Astrocyte (in vitro differentiated cells and primary cell): ENCODE measurements at places on chromosomes 2 and 18. TPM values are rescaled to one million over a fixed set of nuclear protein-coding genes. Genes with fewer than 3 reads are reported as not detected.

- DNase-seq, result no peak
Observed at GRCh38 chr2:50295596-50295995, 736.3 kb downstream of the NRXN1 start.

APCDD1 gene
- 4.4 and 5.4 TPM in 2 replicates for total RNA-seq

GRCh38 chr2:166539340-166540162, 45.5 kb upstream of the SCN7A start:
- DNase-seq, result peak; percentile 42

GRCh38 chr2:2656115-2657011, 325.3 kb upstream of the MYT1L start:
- DNase-seq, result no peak

GRCh38 chr2:33475224-33476130, 972 bp upstream of the RASGRP3 start:
- DNase-seq, result peak; percentile 76

GRCh38 chr18:11412811-11413210, 196.6 kb upstream of the SLC35G4 start:
- no peak for DNase-seq

GRCh38 chr2:60596411-60596810, 43.0 kb upstream of the BCL11A start:
- DNase-seq, result no peak

DNA sequence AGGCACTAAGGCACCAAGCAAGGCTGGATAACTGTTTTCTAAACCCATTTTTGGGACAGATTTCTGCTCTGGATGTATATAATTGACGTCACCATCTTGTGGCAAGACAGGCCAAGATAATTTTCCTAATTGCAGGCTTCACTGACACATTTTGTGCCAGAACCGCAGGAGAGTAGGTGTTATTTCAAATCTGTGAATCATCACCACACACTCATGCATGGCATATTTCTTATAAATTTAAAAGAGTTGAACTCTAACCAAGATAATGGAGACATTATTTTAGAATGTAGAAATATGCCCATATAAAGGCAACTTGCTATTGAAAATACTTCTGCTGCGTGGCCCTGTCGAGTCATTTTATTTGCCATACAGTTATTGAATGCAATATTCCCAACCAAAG, 68.3 kb upstream of the ACYP2 start:
- peak; percentile 88 for DNase-seq

DNA sequence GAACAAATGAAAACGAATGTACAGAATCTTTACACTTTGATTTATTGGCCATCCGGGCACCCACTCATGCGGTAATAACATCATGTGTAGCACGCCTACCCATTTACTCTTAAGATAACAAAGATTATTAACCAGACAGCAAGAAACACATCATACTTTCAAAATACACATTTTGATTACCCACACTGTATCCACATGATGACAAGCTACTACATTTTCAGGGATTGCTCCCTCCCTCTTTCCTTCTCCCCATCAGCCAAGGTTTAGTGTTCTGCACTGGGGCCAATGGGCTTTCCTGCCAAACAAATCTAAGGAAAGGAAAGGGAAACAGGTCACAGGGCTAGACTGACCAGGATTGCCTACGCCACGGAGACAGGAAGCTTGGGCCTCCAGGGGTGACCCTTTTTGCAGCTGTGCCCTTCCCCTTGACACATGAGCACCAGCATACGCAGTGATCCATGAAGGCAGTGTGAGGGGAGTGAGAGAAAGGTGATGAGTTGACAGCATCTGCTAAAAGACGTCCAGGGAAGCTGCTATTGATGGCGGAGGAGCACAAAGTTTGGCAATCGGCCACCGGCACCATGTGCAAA, 76.5 kb downstream of the ZNF521 start:
- no peak for DNase-seq

GRCh38 chr2:40213619-40214018, 238.3 kb downstream of the SLC8A1 start:
- peak; percentile 12 for DNase-seq

GRCh38 chr2:232058931-232059330, 97.4 kb downstream of the DIS3L2 start:
- DNase-seq, result no peak

DNA sequence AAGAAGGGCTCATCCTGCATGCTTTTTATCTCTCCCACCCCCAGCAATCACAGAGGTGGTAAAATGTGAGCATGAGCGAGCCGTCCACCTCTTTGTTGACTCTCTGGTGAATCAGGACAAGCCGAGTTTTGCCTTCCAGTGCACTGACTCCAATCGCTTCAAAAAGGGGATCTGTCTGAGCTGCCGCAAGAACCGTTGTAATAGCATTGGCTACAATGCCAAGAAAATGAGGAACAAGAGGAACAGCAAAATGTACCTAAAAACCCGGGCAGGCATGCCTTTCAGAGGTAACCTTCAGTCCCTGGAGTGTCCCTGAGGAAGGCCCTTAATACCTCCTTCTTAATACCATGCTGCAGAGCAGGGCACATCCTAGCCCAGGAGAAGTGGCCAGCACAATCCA, 19.5 kb downstream of the LIPG start:
- DNase-seq, result no peak

- peak; percentile 29 for DNase-seq
Observed at GRCh38 chr2:8609357-8609811, 72.5 kb upstream of the ID2 start.

DNA sequence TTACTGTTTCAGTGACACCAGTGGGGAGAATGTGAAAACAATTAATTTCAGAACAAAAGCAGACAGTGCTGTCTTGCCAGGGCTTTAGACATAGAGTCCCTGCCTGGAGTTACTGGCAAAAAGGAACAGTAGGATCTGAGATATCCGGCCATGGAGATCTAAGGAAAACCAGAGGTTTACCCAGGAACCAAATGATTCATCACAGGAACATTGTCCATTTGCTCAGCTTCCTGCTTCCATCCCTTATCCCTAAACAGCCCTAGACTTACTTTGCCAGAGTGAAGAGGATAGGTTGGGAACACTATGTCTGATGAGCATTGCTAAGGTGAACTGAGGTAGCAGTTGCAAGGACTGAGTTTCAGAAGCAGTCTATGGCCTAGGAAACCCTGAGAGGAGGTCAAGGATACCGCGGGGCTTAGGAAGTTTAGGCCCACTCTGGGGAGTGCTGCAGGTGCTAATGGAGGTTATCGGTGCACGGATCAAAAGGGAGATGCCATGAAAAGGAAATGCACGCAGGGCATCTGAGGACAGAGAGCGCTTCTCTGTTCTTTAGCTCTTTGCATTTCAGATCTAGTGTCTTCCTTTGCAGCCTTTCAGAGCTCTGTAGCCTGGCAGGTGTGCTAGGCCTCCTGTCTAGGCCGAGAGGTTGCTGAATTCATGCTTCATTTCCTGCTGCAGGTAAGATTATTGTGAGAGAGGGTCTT, 223.9 kb downstream of the CDCA7 start:
- DNase-seq, result no peak

MDH1B gene
- 1.8 and 1.9 TPM in 2 replicates for total RNA-seq

SCN3A gene
- 1.4 and 2.1 TPM in 2 replicates for total RNA-seq

CROCC2 gene
- total RNA-seq, result not detected in 2 replicates

GRCh38 chr2:19574778-19575260, 216.4 kb upstream of the OSR1 start:
- peak; percentile 91 for DNase-seq

DNA sequence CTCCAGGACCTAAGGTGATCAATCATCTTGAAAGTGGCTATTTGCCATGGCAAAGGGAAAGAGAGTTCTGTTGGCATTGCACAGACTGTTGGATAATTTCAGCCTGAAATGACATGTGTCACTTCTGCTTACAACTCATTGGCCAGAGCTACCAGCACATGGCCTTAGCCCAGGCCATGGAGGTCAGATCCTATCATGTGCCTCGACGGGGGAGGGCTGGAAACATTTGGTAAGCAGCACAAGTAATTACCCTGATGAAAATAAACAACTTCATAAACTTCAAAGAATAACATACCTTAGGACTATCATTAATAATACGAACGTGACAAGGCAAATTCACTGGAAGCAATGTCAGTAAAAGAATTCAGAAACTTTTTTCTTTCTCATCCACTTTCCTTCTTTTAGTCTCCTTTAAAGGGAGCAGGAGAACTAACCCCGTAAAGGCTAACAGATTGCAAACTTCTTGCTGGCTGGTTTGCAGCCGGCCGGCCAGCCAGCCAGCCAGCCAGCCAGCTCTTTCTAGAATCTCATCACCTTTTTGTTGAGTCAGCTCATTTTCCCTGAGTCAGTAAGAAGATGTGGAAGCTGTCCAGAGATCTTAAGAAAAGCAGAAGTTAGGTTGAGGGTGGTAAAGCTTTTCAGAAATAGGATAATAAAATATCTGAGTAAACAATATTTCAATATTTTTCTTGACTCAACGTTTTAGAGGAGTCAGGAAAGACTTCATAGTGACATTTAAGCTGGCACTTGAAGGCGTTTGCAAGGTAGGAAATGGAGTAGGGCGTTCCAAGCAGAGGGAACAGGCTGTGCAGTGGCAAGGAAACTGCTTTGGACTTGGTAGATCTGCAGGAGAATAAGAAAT, 31.9 kb downstream of the CNRIP1 start:
- DNase-seq, result peak; percentile 33

THUMPD2 gene
- total RNA-seq, result 9.4 and 11.5 TPM in 2 replicates

SERPINB3 gene
- total RNA-seq, result not detected in 2 replicates

DNA sequence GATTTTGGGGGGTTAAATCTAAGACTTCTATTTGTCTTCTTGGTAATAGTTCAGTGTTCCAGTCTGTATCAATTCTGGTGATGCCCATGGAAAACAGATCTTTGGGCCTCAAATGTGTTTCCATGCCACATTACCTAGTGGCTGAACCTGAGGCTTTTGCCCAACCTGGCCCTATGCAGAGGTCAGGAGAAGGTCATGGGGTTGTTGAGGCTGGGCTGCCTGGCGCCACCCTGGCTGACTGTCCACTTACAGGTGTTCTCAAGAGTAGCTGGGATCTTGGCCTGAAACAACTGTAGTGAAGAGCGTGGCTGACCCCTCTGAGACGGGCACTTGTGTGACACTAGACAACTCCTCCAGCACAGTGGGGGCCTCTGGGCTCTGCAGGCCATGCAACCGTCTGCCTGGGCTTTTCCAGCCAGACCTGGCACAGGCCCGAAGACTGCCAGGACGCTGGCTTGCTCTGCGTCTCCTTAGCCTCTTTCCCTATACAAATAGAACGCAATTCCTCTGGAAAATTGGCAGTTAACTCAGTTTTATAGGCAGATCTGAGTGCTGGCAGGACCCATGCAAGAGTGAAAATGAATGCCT, 127.8 kb downstream of the TRIM43 start:
- DNase-seq, result no peak

C1QL2 gene
- total RNA-seq, result 0.20 TPM in 1 of 2 replicates, not detected in the other

GRCh38 chr2:23037596-23037995, 347.4 kb upstream of the KLHL29 start:
- no peak for DNase-seq

DNA sequence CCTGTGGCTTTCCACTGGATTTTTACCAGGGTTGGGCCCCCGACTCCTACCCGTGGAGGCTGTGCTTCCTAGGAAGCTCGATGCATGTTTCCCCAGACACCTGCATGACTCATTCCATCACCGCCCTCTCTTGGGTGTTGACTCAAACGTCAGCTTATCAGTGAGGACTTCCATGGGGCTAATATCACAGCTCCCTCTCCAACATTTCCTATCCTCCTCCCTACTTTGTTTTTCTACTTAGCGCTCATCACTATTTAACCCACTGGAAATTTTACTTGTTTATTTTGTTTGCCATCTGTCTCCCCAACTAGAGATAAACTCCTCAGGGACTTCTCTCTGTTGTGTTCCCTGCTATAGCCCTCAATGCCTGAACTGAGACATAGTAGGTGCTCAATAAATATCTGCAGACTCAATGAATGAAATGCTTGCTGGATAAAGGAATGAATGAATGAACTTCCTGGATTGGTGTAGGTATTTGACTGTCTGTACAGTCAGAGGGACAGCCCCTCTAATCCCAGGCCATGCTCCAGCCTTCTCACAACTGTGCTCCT, 89.7 kb upstream of the MSH2 start:
- DNase-seq, result peak; percentile 38

CD207 gene
- total RNA-seq, result not detected in 2 replicates

GRCh38 chr2:12102679-12103078, 356.2 kb downstream of the LPIN1 start:
- DNase-seq, result no peak

SKOR2 gene
- total RNA-seq, result not detected in 2 replicates

DNA sequence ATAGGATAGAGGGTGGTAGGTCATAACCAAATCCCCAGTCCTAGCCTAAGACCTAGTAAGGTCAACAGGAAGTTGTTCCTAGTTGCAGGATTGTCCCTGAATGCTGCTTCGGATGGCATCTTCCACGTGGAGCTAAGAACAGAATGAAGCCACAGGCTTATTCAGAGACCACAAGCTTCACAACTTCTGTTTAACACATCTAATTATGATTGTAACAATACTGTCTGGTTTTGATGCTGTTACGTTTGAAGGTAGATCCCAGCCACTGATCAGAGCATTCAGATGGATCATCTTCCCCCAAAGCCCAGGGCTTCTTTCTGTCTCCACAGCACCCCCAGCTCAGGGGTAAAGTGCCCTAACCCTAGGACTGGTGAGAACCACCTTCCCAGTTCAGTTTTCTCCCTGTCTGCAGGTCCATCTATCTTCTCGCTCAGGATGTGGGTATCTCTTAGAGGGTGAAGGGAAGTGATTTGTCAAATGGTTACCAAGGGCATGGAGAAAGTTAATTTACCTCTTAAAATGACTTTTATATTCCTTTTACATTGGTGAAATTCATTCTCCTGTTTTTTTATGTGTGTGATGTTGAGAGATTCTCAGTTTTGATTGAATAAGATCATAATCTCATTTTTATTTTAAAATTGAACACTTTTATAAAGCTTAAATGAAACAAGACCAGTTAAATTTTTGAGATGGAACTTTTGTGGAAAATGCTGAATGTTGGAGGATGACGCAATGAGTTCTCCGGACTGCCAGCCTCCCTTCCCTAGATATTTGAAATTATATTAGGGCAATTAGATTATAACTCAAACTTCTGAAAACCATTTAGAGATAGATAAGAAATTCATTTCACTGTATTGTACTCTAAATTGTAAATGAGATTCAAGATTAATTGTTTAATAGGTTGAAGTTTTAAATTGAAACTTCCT, 66.5 kb downstream of the RHBDD1 start:
- no peak for DNase-seq

DNA sequence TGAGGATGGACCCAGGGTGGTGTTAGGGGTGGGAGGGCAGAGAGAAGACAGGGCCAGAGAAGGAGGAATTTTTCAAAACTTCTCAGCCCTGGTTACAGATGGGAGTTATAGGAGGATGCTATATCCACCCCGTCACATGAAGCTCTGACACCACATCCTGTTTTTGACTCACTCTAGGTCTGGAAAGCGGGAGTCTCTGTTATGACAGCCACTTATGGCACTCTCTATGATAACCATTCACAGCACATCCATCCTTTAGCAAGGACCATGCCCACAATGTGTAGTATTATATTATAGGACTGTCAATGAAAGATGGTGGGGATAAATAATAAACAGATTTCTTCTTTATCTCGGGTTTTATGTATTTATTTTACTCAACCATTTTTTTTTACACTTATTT, 461.2 kb downstream of the CDH2 start:
- DNase-seq, result no peak

DNA sequence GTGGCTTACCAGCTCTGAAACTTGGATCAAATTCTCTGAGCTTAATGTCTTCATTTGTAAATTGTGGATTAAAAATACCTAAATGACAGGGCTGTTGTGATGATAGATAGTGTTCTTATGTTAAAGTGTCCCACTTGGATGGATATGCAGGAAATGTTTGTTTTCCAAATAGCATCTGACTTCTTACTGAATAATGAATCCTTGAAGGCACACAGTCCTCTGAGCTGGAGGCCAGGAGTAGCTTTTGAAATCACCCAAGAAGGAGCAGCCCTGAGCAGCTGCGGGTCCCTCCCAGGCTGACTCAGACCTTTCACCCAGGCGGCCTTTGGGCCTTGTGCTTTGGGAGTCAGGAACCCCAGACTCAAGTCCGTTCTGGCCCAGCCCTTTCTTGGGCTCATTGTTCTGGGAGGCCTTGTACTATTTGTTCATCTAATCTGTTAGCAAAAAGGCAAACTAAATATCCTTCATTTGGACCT, 173.0 kb upstream of the GATA6 start:
- DNase-seq, result peak; percentile 59
